ENCODE measurements at places on chromosomes 7 and 10.

DNA sequence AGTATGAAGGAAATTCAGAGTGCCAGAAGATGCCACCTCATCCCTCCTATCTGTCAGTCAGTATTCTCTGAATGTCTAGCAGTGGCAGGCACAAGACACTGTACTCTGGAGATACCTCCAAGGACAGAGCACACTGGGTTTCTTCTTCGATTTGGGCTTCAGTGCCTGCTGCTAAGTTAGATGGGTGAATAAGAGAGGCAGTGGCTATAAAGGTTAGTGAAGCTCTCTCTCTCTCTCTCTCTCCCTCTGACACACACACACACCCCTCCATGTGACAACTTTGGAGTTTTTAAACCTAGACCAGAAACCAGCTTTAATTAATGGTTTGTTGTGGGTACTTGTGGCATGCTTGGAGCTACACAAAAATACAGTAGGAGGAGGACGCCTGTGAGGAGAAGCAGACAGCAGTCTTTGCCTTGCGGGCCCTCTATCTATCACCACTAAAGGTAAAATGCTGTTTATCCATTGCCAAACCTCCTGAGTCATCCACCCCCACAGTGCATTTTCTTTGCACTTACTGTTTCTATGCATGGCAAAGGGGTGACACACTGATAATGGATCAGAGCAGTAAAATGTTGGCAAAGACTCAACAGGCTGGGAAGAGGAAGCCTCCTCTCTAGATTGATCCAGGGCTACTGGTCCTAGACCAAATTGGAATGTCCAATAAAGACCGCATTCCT is 102.5 kb downstream of the TRIL start:
- no peak for DNase-seq

DNA sequence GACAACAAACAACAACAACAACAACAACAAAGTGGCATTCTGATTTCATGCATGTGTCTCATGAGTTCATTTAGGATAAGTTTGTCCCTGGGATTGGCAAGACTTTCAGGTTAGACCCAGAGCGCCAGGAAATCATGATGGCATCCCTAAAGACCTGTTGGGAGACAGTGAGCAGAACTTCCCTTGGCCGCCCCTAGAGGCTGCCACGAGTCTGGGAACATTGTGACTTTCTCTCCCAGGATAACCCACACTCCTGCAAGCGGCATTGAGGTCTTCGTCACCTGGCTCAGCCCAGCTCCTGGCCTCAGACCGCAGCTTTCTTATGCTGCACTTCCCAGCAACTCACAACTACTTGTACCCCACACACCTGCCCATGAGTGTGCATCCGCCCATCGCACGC is 80.5 kb upstream of the RNF32 start:
- no peak for DNase-seq

- no peak for DNase-seq
These were observed 9.3 kb downstream of the TCF7L2 start for GRCh38 chr10:112959207-112959838.

DNA sequence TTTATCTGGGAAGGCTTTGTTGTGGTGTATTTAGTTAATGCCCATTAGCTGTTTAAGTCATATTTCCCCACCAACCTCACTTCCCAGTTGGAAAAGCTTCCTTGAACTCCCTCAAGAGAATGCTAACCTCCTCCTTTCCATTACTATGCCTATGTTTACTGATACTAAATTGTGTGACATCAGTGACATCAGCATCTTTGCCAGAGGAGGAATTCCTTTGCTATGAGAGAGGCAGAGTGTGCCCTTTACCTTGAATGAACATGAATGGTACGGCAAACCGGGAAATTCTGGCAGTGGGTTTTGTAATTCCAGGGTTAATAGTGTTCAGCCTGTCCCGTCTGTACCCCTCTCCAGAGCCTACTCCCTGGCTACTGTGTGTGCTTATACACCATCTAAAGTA is 22.1 kb upstream of the GLCCI1 start:
- no peak for DNase-seq

GRCh38 chr7:45647967-45648670 is 74.0 kb downstream of the ADCY1 start:
- DNase-seq: no peak

DNA sequence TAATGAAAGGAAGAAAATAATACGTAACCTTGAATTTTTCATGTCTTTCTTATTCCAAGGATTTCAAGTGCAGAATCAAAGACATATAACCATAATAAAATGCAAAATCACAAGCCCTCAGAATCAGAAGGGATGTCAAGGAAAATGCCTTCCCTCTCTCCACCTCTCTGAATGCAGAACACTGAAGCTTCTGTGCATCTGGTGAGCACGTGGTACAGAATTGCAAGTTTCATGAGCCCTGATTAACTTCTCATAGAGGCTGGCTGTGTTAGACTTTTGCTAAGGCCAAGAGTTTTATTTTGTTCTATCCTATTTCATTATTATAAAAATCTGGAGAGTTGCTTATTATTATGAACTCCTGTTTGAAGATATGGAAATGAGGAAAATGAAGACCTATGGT is 533.7 kb upstream of the POM121L12 start:
- no peak for DNase-seq

DNA sequence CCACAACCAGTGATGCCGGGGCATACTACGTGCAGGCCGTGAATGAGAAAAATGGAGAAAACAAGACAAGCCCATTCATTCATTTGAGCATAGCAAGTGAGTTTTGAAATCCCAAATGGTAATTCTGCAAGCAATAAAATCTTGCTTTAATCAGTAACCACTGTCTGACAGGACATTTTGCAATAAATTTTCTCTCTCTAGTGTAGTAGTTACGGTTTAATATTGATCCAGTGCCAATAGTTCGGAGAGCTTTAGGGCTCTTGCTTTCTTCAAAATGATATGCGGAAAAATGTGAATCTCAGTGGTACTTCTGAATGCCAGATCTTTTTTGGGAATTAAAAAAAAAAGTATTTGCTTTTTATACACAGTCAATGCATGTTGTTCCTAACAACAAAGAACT is 520.4 kb downstream of the SDK1 start:
- DNase-seq: no peak

- DNase-seq: no peak
These were observed 174.7 kb upstream of the TCF7L2 start for GRCh38 chr10:112775381-112775780.

GRCh38 chr10:36117231-36117630 is 475.1 kb upstream of the FZD8 start:
- no peak for DNase-seq

DNA sequence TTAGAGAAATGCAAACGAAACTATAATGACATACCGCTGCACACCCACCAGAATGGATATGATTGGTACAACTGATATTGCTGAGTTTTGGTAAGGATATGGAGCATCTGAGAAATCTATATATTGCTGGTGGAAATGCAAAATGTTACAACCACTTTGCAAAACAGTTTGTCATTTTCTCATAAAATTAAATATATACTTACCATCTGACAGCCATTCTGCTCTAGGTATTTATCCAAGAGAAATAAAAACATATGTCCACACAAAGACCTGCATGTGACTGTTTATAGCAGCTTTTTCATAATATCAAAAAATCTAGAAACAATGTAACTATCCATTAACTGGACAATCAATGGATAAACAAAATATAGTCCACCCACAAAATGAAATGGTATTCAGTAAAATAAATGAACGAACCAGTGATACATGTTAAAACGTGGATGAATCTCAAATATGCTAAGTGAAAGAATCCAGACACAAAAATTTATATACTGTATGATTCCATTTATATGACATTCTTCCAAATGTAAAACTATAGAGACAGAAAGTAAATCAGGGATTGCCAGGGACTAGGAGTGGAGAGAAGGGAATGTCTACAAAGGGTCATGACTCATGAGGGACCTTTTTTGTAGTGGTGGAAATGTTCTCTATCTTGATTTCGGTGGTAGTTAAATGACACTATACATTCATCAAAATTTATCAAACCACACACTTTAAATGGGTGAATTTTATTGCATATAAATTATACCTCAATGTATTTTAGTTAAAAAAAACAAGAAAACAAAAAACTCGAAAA is 312.0 kb upstream of the GLI3 start:
- no peak for DNase-seq

- DNase-seq: no peak
These were observed 105.3 kb downstream of the CTTNBP2 start for GRCh38 chr7:117767951-117768350.
